Bladder microvascular endothelial cell (primary cell): ENCODE measurements at places on chromosomes 16 and 17. TPM values are rescaled to one million over a fixed set of nuclear protein-coding genes. Genes with fewer than 3 reads are reported as not detected.

GRAP gene
- total RNA-seq: 47.9 and 63.0 TPM in 2 replicates

CACNG5 gene
- not detected in 2 replicates for total RNA-seq

EFCAB13 gene
- total RNA-seq: 4.4 and 8.1 TPM in 2 replicates

TNFRSF13B gene
- total RNA-seq: not detected in 2 replicates

APOH gene
- not detected in 2 replicates for total RNA-seq

SHPK gene
- 12.3 and 23.5 TPM in 2 replicates for total RNA-seq

ZNF19 gene
- total RNA-seq: 0.65 and 2.1 TPM in 2 replicates

ABCA10 gene
- total RNA-seq: 0.65 and 1.2 TPM in 2 replicates

ERN2 gene
- total RNA-seq: not detected in 2 replicates

LPO gene
- not detected in 2 replicates for total RNA-seq

CDH3 gene
- not detected in 2 replicates for total RNA-seq

UMOD gene
- total RNA-seq: not detected in 2 replicates

FBXL16 gene
- under 0.01 and 0.13 TPM in 2 replicates for total RNA-seq

HOXB4 gene
- total RNA-seq: 2.3 and 3.3 TPM in 2 replicates

CBFA2T3 gene
- total RNA-seq: under 0.01 and 0.06 TPM in 2 replicates

HSD17B2 gene
- 137 and 376 TPM in 2 replicates for total RNA-seq

GNGT2 gene
- total RNA-seq: 0.50 and 1.3 TPM in 2 replicates

CDH8 gene
- under 0.01 and 0.50 TPM in 2 replicates for total RNA-seq

GNPTG gene
- total RNA-seq: 27.7 and 54.7 TPM in 2 replicates

SLC5A2 gene
- 0.06 TPM in 1 of 2 replicates, not detected in the other for total RNA-seq

PRSS36 gene
- 0.31 TPM in 1 of 2 replicates, not detected in the other for total RNA-seq

METTL26 gene
- total RNA-seq: 43.6 and 69.1 TPM in 2 replicates

CCNF gene
- 22.8 and 41.6 TPM in 2 replicates for total RNA-seq

EZH1 gene
- 9.6 and 18.8 TPM in 2 replicates for total RNA-seq

SYNGR3 gene
- total RNA-seq: 0.65 and 2.8 TPM in 2 replicates

TPSG1 gene
- not detected in 2 replicates for total RNA-seq

MMP2 gene
- 14.2 and 73.8 TPM in 2 replicates for total RNA-seq

GFAP gene
- total RNA-seq: 0.16 TPM in 1 of 2 replicates, not detected in the other

TEX14 gene
- total RNA-seq: under 0.01 TPM in 1 of 2 replicates, not detected in the other

CA4 gene
- 0.65 and 1.0 TPM in 2 replicates for total RNA-seq

TBC1D3B gene
- total RNA-seq: 0.97 and 2.6 TPM in 2 replicates

FAM171A2 gene
- total RNA-seq: 3.5 and 3.6 TPM in 2 replicates

ZNF75A gene
- total RNA-seq: 13.4 and 23.4 TPM in 2 replicates

CD300LD gene
- total RNA-seq: not detected in 2 replicates

KRTAP4-1 gene
- total RNA-seq: not detected in 2 replicates

BAIAP2 gene
- 9.6 and 28.2 TPM in 2 replicates for total RNA-seq

IRX5 gene
- total RNA-seq: 0.16 and 0.63 TPM in 2 replicates

CD300LG gene
- total RNA-seq: under 0.01 TPM in 2 replicates

ZG16 gene
- total RNA-seq: not detected in 2 replicates

UNC45B gene
- under 0.01 TPM in 1 of 2 replicates, not detected in the other for total RNA-seq

CETP gene
- 4.8 and 15.9 TPM in 2 replicates for total RNA-seq

HBA2 gene
- 0.32 TPM in 1 of 2 replicates, not detected in the other for total RNA-seq
